Fibroblast of the conjunctiva (primary cell): ENCODE measurements at places on chromosomes 3 and 15.
A peak's percentile ranks its signal among the peaks of the same experiment; 100 is the strongest.

DNA sequence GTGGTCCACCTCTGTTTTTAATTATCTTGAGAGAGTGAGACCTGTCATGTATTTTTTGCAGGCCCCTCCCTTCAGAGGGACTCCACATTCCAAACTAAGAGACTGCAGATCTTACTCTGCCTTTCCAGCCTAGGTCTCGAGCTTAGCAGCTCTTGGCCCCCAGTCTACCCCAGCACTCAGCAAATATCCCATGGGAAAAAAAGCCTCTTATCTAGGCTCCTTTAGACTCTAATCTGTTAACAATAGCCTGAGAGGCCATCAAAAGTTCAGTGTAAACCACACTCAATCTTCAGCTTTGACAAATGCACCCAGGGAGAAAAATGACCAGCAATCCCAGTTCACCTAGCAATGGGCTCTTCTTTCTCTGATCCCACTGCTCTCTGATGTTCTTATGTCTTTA lies 8.6 kb upstream of the BLM start:
- DNase-seq, result no peak

DNA sequence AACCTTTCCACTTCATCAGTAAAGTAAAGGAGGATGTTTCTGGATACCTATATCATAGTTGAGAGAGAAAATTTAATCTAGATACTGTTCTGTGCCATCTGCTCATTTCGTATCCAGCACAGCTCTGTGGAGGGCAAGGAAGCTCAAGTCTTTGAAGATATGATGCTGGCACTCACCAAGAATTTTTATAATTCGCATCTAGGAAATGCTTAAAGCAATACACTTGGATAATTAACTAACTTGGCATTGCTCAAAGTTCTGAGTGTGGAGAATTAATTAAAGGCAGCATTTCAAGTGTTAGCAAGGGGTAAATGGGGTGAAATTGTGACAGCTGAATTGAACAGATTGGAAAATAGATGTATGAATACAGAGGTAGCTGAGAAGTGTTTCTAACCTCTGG lies 213.2 kb downstream of the KCNMB2 start:
- DNase-seq, result no peak

DNA sequence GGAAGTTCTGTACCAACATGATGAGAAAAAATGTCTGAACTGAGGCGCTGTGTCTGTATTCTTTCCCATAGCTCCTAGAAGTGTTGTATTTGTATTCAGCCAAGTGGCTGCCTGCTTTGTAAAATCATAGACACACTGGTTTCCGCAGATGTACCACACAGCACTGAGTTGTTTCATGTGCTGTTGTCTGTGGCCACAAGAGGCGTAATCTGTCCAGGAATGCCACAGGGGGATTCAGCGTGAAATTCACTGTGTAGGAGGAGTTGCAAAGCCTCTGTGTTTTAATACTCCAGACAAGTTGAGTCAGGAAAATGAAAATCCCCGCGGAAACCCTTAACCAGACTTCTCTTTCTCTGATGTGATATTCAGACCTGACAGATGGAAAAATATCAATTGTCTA lies 462.2 kb downstream of the NSUN3 start:
- DNase-seq, result no peak

DNA sequence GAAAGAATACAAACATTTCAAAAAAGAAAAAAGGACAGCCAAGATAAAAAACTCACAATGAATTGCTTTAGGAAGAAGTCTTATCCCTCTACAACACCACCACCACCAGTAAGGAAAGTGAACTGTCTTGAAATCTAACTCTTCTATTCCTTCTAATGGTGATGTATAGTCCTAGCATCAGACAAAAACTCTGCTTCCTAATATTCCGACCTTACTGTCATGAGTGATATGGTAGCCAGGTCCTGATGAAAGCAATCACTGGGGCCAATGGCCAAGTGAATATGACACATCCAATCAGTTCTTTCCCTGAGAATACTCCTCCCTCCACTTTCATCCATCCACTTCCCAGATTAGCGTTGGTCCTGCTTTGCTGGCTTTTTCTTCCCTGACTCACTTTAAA lies 14.8 kb downstream of the GK5 start:
- no peak for DNase-seq

- DNase-seq, result peak; percentile 21
Measured at GRCh38 chr3:61776390-61776789, 215.0 kb downstream of the PTPRG start.

DNA sequence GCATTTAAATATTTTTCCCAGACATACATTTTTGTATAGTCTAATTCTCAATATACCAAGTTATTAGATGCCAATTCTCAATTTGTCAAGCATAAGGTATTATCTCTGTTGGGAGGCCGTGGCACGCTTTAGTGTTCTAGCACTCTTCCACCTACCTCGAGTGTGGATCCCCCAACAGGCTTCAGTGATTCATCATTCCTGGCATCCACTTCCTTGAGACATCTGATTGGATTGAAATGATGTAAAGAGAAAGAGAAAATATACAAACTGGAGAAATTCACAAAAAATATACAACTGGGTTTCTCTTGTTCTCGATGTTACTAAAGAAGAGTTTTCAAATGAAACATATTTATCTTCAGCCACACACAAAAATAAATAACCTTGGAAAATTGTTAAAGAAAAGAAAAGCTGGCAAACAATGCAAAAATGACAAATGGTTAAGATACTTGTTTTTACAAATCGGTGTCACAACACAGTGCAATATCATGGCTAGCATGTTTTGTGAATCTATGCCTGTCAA lies 218.0 kb upstream of the CDIN1 start:
- no peak for DNase-seq
